ENCODE measurements at places on chromosomes 16 and 17.
A peak's percentile ranks its signal among the peaks of the same experiment; 100 is the strongest.

- no peak for DNase-seq
Observed at GRCh38 chr17:18108401-18109312, at the start of gene MYO15A. Gene MYO15A (plus strand): TSS chr17:18108756. CDS start chr17:18118801, 10,045 bp downstream.

DNA sequence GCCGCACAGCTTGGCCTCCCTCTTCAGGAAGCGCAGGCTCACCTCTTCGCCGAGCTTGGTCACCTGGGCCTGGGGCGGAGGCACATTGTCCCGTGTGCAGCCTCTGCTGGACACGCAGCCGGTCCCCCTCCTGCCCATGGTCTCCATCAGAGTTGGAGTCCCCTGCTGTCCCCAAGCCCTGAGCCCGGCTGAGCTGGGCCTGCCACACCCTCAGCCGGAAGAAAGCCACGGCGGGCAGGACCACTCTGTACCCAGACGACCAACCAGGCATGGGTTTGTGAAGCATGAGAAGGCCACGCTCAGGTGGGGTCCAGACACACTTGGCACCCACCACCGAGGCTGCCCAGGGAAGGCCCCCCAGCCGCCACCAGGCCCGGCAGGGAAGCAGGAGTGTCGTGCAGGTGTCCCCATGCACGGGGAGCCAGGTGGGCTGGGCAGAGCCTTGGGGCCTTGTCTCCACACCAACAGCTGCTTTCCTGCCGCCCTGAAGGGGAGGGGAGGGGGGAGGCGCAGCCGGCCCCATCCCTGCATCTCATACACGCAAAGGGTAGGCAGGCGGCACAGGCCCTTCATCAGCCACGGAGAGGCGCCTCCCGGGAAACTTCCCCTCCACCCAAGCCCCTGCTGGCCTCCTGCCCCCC, 5.2 kb downstream of the CCDC154 start:
- DNase-seq = no peak

GRCh38 chr17:4631836-4632580, 9.5 kb downstream of the ALOX15 start:
- DNase-seq = peak; percentile 85

DNA sequence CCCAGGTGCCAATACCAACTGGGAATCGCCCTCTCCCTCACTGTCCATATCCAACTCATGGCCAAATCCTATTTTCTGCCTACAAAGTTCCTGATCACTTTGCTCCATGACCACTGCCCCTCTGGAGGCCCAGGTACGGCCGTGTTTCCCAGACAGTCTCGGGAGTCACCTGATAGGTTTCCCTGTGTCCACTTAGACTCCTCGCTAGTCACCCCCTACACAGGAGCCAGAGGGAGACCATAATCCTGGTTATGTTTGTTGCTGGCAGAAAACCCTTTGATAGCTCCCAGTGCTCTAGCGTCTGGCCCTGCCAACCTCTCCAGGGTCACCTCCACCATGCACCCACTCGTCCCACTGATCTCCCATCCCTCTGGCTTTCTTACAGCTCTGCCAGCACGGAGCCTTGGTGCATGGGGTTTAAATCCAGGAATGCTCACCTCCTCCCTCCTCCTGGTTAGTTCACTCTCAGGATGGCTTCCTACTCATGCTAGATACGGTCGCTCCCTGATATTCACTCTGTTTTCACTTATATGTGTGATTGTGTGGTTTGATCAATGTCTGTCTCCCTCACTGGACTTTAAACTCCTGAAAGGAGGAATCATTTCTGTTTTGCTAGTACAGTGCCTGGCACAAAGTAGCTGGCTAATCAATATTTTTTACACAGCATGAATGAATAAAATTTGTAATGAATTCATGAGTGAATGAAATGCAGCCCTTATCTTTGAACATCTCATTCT, 7.5 kb upstream of the CALB2 start:
- DNase-seq = no peak

GRCh38 chr16:67645397-67646121, 615 bp downstream of the CARMIL2 start:
- no peak for DNase-seq

DNA sequence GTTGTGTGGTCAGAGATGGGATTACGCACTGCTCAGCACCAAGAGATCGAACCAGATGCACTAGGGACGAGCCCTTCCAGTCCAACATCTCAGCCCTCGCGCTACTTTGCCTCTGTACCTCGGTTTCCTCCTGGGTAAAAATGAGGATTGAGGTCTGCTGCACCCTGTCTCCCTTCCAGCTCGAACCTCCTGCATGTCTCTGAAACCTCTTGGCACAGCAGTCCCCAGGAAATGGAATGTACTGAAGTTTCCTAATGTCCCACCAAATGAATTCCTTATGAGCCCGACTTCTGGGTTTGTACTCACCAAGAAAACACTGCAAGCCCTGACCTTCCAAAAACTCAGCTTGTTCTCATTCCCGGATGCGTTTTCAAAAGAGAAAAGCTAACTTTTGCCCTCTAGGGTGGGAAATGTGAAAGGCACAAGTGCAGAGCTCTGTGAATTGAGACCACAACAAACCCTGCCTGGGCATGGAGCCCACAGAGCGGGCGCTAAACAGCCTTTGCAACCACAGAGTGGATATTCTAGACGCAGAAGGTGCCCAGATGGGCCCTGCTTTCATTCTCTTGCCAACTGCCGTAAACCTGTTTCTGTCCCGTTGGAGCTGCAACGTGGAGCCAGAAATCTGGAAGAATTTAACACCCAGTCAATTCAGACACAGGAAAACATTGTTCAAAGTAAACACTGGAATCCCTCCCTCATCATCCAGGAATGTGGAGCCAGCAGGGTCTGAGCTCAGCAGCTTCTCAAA, 10.3 kb downstream of the CDRT4 start:
- DNase-seq = peak; percentile 71

- peak; percentile 34 for DNase-seq
Observed at GRCh38 chr17:31508288-31509094, 117.0 kb downstream of the RAB11FIP4 start.

GRCh38 chr16:72876221-72876620, 171.7 kb downstream of the ZFHX3 start:
- DNase-seq = peak; percentile 84

GRCh38 chr16:5041600-5042133, 7.9 kb upstream of the NAGPA start:
- DNase-seq = peak; percentile 82

DNA sequence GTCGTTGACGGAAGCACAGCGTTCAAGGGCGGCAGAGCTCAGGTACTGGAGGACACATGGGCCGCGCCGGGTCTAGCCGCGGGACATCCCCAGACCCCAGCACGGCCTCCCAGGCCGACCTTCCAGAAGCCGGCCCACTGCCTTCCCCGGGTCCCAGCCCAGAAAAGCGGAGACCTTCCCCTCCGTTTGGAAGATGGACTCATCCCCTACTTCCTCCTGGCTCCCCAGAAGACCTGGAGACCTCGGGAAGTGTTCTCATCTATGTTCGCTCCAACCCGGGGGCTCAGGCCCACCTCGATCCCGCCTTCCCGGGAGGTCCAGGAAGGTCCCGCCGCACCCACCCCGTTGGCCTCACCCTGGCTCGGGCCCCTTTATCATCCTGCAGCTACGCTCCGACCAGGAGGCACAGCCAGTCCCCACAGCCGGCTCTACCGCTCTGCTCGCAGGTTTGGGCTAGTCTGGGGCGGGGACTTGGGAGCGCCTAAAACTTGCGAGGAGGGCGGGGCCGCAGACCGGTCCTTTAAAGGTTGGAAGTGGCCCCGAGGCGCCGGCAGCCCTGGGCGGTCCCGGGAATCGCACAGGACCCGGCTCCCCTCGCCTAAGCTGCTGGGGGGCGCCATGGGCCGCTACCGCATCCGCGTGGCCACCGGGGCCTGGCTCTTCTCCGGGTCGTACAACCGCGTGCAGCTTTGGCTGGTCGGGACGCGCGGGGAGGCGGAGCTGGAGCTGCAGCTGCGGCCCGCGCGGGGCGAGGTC, at the start of gene ALOX12:
Gene ALOX12, plus strand, starts transcription at position 550 of the 756 bp plus-strand sequence. Its CDS starts 69 bp downstream, at position 619.
- no peak for DNase-seq

DNA sequence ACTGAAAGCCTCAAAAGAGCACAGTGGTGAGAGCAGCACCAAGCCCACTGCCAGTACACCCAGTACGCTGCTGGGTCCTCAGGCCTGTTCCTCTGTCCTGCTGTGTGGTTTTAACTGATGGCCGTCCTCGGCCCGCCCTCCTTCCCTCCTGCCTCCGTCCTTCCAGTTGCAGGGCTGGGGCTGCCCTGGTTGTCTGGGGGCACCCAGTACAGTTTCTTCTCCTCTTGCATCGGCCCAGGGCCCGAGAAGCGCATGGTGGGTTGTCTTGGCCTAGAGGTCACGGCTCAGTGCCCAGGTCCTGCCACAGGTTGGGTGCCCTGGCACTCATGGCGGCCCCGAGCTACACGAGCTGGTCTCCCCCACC, 70.8 kb upstream of the KCTD5 start:
- no peak for DNase-seq

DNA sequence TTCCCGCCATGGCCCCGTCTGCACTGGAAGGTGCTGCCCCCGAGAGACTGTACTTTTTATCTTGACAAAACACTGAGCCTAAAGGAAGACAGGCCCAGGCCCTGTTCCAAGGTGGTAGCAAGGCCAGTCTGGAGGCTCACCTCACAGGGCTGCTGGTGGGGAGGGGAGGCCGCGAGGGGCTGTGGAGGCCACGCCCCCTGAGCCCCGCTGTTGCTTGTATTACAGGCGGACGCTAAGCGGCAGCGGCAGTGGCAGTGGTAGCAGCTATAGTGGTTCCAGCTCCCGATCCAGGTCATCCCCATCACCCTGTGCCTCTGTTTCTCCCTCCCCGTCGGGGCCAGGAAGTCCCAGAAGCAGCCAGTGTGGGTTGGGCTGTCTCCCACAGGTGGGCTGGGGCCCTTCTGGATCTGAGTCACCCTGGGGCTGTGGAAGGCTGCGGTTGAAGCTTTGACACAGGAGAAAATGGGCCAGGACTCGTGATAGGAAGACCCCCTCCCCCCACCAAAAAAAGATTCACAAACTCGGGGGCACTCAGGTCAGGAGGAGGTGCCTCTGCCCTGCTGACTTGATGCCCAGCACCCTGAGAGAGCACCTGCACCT, 13.3 kb upstream of the IL17C start:
- no peak for DNase-seq

GRCh38 chr17:62706598-62707424, 79.3 kb downstream of the MRC2 start:
- no peak for DNase-seq

DNA sequence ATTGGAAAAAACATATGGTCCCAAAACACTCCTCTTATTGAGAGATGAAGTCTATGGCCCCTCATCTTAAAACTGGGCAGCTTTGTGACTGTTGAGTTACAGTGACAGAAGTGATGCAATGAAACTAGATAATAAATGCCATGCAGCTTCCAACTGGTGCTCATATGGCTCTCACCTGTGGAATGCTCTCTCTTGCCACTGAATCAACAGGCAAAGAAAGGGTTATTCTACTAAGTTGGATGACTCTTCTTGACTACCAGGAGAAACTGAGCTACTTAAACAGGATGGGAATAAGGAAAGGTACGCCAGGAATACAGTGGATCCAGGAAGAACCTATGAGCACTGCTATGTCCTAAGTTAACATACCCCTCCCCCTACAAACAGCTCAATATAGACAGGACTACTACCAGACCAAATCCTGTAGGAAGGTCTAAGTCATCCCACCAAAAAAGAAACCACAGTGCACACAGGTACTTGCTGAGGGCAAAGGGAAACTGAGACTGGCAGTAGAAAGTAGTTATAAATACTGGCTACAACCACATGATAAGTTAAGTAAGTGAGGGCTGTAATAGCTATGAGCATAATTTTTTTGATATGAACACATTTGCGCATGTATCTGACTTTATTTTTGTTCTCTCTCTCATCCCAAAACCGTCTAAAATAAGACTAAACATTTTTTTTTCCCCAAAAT, 398.5 kb downstream of the ZFHX3 start:
- DNase-seq = no peak

DNA sequence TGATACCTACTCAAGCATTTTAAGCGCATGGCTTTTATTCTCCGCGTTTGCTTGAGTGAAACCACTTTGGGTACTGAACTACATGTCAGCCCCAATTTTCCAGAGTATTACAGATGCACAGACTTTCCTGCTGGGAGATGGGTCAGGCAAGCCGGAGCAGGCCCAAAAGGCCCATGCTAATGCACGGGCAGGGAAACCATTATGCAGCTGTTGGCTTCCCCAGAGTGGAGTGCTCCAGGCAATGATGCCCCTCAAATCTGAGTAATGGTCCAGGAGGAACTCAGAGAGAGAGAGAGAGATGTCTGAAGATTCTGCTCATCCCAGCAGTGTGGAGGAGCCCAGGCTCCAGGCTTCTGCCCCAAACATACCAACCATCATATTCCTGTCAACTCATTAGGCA, 80.2 kb downstream of the CDH11 start:
- no peak for DNase-seq

DNA sequence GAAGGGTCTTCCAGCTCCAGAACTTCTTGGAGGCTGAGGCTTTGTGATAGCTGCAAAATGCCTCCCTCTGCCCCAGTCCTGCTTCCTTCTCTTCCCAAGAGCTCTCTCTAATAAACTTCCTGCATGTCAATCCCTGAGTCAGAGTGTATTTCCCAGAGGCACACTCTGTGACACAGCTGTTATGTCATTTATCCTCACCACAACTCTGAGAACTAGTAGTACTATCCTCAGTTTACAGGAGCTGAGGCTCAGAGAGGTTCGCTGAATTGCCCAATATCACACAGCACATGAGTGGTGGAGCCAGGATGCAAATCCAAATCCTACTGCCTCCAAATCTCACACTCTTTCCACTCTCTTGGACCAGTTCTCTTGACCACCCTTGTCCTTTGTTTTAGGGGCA, 20.0 kb downstream of the UNC45B start:
- DNase-seq = peak; percentile 19

DNA sequence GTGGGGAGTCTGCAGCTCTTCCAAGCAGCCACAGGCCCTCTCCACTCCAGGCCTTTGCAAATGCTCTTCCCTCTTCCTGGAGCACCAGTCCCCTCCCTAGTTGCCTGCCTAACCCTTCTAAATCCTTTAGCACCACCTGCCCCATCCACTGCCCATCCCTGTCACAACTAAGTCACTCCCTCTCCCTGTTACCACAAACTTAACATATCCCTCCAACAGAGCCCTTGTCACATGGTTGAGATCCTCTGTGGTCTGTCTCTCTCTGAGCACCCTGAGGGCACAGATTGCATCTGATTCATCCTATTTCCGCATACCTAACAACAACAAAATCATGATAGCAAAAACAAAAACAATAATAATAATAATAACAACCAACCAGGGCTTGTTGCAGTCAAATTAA, 11.0 kb upstream of the BEAN1 start:
- DNase-seq = no peak

GRCh38 chr17:78745407-78746088, 36.5 kb downstream of the CYTH1 start:
- peak; percentile 42 for DNase-seq

- DNase-seq = no peak
Observed at GRCh38 chr17:266701-267667, 85.5 kb upstream of the DOC2B start.

DNA sequence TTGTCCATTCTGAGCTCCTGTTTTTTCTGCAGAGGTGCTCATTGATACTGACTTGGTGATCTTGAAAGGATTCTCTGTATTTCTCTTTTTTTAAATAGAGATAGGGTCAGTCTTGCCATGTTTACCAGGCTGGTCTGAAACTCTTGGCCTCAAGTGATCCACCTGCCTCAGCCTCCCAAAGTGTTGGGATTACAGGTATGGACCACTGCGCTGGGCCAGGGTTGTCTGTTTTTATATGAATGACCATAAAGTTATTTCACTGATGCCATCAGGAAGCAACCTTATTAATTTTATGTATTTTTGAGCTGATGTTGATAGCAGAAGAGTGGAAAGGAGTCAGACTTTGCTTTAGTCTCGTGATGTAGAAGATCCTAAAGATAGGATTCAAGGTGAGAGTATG, 35.7 kb upstream of the METTL9 start:
- no peak for DNase-seq

- DNase-seq = no peak
Observed at GRCh38 chr17:77863814-77864161, 94.7 kb upstream of the TNRC6C start.
